ENCODE measurements at places on chromosomes 6 and 20.

DNA sequence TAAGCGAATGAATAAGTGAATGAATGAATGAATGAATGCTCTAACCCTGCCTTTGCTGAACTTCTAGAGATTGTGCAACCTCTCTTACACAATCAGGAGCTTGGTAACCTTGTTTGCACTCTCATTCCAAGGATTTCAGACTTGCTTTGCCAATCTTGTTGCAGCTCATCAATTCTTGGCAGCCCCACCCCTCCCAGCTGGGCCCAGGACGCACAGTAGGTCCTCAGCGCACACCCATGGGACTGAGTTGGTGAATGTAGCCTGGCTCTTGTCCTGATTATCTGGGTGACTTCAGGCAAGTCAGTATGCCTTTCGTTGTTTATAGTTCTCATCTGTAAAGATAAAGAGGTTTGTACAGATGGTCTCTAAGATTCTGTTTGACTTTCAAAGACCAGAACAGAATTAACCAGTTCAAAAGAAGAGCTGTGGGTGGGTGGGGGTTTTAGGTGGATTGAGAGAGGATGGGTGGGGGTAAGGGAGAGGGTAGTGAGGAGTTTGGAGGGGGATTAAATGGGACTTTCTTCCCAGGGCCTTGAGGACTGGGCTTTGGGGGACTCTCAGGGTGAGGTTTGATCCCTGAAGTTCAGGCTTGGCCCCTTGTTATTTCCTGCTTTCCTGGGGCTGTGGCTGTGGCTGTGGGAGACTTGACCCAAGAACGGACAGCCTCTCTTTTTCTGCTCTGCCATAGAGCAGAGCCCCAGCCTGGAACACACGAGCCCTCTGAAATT lies 33.2 kb downstream of the VEGFA start:
- no peak for DNase-seq

DNA sequence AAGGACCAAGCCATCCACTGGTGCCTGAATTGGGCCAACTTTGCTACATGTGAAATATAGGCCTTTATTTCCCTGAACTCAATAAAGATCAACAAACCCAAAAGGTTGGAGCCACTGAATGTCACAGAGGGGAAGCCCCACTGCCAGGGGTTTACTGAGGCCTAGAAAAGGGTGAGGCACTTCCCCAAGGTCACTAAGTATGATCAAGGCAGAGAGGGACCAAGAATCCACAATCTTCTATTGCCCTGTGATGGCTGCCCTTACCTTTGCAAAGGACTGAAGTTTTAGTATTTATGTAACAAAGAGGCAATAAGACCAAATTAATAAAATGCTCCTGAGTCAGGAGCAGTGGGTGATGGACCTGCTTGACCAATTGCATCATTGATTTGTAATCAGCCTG lies 18.0 kb downstream of the TREM1 start:
- no peak for DNase-seq

DNA sequence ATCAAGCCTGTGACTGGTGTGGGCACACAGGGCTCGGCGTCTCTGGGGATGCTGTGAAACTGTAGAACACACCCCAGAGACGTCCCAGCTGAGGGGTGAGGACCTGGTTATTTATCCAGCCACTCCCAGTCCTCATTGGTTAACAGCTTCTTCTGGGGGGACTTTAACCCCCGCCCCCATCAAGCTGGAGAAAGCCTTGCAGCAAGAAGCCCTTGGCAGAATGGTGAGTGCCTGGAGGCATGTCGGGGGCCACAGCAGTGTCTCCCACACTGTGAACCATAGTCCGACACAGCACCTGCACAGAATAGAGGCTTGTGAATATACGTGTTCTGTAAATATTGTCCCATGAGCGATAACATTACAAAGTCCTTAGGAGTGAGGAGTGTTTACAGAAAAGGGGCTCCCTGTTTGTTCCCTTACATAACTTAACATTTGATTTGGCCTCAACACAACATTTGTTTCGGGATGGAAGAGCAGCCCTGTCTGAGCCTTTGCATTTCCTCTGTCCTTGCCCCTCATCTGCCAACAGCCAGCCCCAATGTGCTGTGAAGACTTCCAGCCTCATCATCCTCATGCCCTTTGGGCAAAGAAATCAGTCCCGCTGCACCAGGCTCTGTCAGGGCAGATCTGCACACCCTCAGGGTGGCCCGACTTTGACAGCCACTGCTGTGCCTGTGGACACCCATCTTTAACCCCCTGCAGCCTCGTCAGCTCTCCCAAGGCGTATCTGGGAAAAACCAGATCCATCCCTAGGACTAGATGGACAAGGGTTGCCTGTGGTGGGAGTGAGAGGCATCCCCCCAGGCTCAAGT lies 2.2 kb upstream of the RRBP1 start:
- no peak for DNase-seq

- no peak for DNase-seq
Observed at GRCh38 chr6:165831812-165832510, 168.9 kb upstream of the PDE10A start.

DNA sequence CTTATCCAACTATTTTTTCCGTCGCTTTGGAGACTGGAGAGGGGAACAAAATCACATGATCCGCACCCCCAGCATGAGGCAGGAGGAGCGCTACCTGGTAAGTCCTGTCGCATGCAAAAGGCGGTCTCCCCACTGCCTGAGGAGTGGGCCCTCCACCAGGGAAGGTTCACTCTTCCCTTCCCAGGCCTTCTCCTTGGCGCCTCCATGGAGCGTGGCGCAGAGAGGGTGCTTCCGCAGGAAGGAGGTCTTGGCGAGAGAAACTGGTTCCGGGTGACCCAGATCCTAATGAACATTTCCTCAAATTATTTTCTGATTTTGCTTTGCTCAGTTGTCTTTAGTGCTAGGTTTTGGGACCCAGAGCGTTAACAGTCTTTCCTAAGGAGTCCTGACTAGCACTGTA lies 217.6 kb downstream of the UST start:
- DNase-seq = no peak

- DNase-seq = peak; percentile 72
Observed at GRCh38 chr20:53547664-53548239, 45.9 kb downstream of the ZNF217 start.

DNA sequence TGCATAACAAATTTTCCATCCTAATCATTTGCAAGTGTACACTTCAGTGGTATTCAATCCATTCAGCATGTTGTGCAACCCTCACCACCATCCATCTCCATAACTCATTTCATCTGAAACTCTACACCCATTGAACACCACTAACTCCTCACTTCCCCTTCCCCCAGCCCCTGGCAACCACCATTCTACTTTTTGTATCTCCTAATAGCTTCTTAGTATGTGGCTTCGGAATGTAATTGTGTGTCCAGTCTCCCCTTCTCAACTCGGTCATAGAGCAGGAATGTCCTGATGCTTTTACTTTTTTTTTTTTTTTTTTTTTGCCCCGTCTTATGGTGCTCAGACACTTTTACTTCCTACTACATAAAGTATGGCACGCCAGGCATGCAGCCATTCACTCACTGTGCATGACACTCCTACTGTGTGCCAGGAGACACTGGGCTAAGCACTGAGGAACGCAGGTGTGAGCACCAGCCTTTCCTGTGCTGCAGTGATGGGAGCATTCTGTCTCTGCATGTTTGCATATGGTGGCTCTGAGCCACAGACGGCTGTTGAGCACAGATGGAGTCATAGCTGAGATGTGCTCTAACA lies 15.3 kb downstream of the HCK start:
- DNase-seq = no peak

GRCh38 chr20:10863337-10864060 lies 189.7 kb upstream of the JAG1 start:
- DNase-seq = no peak

All from HEK293T (cell line).